ENCODE measurements at places on chromosomes 5 and 9.

DNA sequence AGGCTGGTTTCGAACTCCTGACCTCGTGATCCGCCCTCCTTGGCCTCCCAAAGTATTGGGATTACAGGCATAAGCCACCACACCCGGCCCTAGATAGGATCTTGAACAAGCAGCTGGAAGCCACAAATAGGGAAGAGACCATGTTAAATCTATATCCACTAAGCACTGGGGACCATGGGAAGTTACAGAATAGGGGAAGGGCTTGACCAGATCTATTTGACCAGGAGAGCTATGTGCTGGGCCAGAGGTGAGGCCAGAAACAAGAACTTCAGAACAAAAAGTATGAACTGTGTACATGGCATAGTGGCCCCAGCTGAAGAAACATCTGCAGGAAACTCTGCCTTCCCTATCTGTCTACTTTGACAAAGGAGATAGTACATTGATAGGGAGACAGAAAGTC lies 10.8 kb downstream of the KLF4 start:
- no peak for DNase-seq

GRCh38 chr5:168822745-168823281 lies 243.6 kb upstream of the PANK3 start:
- no peak for DNase-seq

DNA sequence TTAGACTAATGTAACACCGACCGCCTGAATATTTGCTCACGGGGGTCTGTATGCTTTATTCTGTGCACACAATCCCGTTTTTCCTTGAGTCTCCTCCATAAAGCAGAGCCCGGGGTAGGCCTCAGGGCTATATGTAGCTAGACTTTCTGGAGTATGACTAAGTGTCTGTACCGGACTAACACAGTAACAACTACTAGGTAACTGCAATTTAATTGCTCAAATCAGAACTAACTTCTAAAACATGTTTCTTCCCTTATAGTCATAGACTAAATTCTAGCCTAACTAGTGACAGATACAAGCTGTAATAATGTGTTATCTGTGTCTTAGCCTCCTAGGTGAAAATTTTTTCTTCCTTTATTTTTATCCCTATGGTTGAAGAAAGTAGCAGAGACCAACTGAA lies 2.1 kb downstream of the REEP5 start:
- no peak for DNase-seq

GRCh38 chr5:153794327-153794726 lies 244.4 kb downstream of the FAM114A2 start:
- no peak for DNase-seq

GRCh38 chr9:123438821-123439220 lies 82.8 kb downstream of the CRB2 start:
- no peak for DNase-seq

DNA sequence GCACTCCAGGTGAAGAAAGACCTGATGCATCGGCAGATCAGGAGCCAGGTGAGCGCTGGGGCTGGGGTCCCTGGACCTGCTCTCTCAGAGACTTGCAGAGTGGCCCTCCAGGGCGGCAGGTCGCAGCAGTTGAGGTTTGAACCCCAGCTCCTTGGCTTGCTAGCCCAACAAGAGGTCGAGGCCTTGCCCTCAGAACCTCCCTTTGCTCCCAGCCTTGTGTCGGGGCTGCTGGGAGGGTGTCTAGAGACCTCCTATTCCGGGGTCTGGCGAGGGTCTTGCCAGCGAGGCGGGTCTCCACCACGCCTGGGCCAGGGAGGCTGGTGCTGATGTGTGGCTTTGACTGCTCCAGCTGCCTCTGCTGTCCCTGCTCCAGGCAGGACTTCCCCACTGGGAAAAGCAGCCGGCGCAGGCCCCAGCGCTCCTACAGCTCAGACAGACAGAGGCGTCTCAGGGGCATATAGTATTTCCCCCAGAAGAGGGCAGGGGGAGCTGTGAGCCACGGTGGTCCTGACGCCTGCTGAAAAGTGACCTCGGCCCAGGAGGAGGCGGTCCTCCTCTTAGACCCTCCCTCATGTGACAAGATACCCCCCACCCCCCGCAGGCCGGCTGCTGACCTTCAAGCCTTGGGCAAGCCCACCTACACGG lies 38.3 kb downstream of the LRSAM1 start:
- DNase-seq: no peak

GRCh38 chr5:108681079-108681921 lies 66.4 kb upstream of the FER start:
- no peak for DNase-seq

GRCh38 chr5:154968953-154969352 lies 28.1 kb downstream of the MRPL22 start:
- no peak for DNase-seq

- no peak for DNase-seq
Measured at GRCh38 chr5:180194410-180195345, 14.3 kb downstream of the RASGEF1C start.

DNA sequence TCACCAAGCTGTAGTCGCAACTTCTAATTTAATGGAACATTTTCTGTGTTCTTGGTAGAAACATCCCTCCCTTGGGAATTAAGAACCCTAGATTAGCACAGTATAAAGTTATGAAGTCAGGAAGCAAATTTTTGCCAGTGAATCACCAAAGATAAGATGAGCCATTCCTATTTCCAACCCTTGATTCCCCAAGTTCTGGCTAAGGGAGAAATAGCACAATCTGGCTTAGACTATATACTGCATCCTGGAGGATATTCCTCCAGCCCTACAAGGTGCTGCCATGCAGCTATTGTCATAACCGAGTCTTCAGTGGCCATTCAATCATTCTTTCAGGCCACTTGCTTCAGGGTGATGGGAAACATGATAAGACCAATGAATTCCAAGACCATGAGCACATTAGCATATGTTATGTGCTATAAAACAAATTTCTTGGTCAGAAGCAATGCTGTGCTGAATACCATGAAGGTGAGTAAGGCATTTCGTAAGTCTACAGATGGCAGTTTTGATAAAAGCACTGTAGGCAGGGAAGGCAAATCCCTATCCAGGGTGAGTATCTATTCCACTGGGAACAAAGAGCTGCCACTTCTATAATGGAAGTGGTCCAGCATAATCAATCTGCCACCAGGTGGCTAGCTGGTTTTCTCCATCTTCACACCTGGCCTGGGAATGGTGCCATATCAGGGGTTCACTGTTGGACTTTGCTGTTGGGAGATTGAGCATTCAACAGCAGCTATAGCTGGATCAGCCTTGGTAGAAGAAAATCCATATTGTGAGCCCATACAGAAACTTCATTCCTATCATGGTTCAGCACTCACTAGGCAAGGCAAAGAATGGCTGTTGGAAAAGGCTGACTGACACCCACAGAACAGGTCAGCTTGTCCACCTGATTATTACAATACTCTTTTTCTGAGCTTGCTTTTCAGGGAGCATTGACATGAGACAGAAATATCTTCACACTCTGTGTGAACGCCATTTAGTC lies 19.6 kb upstream of the ARL15 start:
- no peak for DNase-seq

- no peak for DNase-seq
Measured at GRCh38 chr9:125366676-125367075, 105.0 kb downstream of the GAPVD1 start.

DNA sequence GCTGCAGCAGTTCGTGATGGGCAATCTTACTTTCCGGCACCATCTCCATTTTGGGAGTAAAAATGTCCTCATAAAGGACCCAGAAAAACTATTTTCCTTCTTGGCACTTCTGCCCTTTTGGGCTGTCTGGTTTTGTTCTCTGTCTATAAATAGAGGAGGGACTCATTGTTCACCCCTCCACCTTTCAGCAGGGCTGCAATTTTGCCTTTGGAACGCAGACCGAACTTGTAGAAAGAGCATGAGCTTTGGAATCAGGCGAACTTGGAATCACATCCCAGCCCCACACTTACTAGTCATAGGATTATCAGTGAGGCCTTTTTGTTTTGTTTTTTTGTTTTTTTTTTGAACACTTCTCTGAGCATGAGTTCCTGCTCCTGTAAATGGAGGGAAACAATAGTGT lies 178.1 kb upstream of the IL12B start:
- no peak for DNase-seq

DNA sequence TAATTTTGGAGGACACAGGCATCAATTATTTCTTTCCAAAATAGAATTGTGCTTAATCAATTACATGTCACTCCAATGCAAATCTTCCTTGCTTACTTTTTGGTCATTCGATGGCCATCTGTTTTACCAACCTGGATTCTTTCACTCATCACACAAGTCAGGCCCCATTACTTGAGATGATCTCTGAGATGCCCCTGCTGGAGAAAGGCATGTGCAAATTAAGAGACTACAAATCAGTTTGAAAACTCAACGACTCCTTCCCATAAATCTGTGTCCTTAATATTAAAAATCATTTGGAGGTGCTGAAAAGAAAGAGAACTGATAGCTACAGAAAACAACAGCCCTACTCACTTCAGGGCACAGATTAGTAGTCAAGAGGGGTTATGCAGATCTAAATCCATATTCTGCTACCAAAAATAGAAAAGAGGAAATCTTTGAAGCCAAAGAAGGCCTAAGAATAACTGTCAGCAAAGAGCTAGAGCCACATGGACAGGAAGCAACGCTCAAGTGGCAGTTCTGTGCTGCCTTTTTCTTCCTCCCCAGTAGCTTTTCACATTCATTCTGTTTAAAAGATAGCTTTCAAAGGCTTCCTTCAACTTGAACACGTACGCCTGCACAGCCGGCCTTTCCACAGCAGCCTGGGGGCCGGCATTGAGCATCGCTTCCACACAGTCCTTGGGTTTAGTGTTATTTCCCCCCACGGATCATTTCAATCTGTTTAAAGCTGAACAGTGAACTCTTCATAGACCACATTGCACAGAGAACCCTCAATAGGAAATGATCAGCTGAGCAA lies 79.3 kb upstream of the MAP3K1 start:
- DNase-seq: peak; percentile 25
